HAP-1 (cell line): ENCODE measurements at places on chromosomes 13 and 19.

GRCh38 chr19:54916822-54917221 is 10.9 kb downstream of the NCR1 start:
- DNase-seq = no peak

DNA sequence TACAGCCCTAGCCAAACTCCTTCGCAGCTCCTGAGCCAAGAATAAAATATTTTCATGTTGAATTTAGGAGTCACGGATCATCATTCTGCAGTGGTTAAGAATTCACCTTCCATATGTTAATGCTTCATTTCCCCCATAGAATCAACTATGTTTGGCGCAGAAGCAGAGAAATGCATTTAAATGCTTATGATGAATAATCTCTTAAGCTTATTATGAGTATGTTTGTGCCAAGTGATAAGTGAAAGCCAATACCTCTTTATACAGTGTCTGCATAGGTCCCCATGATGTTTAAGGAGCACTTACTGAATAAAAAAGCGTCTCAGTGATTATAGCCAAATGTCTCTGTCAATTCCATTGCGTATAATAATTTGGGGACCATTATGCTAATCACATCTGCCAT is 32.7 kb upstream of the POMP start:
- DNase-seq = peak; percentile 86

DNA sequence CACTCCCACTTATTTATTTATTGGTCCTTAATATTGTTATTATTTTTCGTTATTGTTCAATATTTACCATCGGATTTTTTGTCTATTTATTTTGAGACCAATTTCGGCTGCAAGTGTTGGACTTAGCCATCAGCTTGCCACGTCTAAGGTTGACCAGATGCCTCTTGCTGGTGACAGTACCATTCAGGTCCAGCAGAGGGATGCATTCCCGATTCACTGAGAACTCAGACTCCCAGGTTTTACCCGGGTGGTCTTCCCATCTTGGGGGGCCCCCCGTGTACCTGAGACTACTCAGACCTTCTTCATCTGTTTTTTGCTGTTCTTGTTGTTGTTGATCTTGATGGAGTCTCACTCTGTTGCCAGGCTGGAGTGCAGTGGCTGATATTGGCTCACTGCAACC is 1435.2 kb downstream of the UQCRFS1 start:
- peak; percentile 18 for DNase-seq

DNA sequence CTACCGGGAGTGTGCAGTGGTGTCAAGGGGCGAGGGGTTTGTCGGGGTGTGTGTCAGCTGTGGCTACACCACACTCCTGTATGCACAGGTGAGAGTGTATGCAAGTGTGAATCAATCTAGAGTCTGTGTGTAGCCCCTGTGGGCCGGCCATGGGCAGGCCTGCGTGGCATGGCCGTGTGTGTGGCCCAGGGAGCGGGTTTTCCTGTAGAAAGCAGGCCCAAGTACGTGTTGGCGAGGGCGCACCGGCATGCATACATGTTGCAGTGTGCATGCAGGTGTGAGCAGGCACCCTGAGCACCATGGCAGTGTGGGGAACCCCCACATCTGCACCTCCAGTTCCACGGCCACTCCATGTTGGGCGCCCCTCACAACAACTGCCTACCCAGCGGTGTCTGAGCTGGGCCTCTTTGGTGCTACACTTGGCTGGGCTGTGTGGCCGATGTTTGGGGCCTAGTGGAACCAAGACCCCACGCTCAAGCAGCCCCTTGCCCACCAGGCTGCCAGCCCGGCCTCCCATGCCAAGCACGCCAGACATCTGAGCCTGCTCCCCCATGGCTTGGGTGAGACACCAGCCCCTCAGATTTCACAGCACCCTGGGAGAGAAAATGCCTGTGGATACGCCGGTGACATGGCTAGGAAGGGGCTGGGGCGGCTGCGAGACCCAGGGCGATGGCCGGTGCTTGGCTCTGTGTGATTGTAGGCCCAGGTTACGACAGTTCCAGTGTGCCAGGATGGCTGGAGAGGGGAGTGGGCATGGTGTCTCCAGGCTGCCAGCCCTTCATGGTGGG is 2.1 kb downstream of the NFIX start:
- no peak for DNase-seq

DNA sequence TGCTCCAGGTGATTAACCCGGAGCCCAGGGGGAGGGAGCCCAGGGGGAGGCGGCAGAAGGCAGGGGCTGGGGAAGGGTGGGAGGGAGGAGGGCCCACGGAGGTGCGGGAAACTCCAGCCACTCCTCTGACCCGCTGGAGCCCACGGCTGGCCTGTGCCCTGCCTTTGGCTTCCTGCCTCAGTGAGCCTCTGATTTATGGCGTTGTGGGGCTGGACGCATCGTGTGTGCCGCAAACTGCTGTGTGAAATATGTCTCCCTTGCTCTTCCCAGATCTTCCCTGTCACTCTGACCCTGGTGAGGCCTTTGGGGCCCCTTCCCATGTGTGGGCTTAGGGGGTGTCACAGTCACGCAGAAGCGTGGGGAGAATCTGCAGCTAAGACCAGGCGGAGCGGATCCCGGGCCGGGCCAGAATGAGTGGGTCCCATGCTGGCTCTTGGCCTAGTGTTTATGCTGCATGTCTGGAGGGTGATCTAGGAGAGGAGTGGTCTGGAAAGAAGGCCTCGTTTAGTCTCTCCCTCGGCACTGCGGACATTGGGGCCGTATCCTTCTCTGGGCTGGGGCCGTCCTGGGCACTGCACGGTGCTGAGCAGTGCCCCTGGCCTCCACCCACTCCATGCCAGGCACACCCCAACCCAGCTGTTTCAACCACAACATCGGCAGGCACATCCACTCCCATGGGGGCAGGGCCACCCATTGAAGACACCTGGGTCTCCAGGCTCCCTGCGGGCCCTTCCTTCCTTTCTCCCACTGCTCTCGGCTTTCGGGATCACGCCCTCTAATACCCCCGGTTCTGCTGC is 123.0 kb downstream of the KDM4B start:
- DNase-seq = no peak

DNA sequence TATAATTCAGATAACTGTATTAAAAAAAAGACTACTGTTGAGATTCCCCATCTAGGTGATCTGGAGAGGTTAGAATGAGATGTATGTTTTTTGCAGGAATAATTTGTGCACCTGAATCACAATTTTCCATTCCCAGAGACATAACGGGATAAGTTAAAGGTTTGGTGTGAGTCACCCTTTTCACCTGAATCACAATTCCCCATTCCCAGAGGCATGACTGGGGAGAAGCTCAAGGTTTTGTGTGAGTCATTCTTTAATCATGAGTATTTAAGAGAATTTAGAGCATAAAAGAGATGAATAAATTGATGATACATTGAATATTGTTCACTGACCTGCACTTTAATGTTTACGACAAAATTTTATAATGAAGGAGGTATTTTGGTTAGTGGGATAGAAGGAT is 9.0 kb downstream of the OR7A5 start:
- DNase-seq = no peak

DNA sequence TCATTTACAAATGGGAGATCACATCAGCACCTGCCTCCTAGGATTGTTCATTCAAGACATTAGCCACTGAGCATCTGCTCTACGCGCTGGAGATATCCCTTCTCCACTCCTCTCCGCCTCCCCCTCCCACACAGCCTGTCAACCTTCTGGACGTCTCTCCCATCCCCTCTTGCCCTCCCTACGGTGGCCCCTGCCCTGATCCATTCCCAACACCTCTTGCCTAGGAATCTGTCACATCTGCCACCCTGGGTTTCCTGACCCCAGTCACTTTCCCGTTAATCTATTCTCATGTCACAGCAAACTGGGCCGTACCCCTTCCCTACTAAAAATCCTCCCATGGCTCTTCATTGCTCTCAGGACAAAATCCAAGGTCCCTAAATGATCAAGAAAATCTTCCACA is 10.3 kb downstream of the DYRK1B start:
- no peak for DNase-seq

DNA sequence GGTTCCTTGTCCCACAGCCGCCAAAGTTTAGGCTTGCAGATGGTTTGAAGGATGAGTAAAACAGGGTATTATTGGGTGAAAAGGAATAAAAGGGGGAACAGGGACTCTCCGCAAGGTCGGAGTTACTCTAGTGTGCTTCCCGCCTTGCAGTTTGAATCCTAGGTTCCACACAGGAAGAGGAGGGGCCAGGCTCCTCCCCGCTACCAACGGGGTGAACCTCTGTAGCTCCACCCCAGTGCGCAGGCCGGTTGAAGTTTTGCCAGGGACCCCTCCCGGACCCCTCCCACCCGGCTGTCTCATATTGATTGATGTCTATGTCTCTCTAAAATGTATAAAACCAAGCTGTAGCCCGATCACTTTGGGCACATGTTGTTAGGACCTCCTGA is 11.6 kb upstream of the GTF2F2 start:
- no peak for DNase-seq

- DNase-seq = no peak
Measured at GRCh38 chr19:19964416-19964815, 63.7 kb downstream of the ZNF93 start.

DNA sequence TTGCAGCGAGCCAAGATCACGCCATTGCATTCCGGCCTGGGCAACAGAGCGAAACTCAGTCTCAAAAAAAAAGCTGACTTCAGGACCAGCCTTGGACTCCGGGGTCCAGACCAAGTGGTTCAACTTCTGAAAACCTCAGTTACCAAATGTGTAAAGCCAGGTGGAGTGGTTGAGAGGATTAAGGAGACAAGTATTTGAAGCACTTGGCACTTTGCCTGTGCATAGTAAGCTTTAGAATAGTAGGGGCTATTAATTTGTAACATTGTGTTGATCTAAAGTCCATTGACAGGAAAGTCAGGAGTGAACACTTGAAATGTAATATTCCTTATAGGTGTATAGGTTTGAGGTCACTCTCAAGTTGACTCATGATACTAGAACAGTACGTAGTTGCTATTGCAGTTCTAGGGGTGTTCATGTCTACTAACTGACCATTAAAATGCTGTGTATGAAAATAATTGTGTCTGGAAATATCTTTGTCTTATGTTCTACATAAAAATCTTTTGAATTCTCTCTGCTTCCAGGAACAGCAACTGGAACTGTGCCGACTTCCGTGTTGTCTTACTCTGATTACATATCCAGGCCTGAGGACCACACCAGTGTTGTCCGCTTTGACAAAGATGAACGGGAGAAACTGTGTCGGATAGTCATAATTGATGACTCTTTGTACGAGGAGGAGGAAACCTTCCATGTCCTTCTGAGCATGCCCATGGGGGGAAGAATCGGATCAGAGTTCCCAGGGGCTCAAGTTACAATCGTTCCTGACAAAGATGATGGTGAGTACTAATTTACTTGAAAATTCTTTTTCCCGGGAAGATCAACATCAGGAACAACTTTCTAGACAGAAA is 97.4 kb downstream of the FREM2 start:
- no peak for DNase-seq

DNA sequence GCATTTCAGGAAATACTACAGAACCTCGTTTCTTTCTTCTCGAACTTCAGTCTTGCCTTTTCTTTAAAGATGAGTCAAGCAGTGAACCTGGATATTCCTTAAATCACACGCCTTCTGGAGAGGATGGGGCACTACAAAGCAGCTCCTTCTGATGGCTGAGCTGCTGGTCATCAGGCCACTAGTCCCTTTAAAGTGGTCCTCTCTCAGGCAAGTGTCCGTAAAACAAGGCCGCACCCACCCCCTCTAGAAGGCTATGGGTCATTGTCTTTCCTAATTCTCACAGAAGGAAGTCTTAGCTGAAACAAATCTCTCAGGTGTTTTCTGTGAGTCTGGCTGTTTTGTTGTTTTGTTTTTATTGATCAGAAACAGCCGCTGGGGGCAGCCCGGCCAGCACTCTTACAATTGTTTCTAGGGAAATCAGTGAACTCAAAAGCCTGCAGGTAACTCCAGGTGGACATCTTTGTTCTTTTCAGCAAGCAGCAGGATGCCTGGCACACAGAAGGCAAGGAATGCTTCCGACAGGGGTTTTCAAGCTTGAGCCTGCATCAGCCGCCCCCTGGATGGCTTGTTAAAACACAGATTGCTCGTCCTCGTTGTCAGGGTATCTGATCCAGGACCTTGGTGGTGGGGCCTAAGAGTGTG is 45.4 kb downstream of the MBNL2 start:
- no peak for DNase-seq

DNA sequence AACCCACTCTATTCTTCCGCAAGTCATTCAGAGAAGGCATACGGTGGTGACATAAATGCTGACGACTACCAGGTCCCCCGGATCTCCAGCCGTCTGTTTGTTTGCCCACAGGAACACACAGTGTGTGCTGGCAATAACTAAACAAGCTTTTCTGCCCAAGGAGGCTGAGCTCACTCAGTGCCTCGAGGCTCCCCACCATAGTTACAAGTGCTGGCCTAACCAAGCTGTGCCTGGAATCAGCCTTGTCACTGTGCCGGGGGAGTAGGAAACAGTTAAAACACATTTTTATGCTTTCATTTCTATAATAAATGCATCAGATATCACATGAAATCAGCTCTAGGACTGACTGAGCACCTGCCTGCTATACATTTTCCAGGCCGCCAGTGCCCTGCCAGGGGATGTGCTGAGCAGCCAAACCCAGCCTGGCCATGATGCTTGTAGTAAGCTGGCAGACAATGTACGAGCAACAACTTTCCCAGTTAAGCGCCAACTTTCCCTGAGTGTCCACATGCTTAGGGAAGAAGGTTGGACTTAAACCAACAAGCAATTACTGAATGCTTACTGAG is 28.1 kb downstream of the BRD4 start:
- DNase-seq = no peak

DNA sequence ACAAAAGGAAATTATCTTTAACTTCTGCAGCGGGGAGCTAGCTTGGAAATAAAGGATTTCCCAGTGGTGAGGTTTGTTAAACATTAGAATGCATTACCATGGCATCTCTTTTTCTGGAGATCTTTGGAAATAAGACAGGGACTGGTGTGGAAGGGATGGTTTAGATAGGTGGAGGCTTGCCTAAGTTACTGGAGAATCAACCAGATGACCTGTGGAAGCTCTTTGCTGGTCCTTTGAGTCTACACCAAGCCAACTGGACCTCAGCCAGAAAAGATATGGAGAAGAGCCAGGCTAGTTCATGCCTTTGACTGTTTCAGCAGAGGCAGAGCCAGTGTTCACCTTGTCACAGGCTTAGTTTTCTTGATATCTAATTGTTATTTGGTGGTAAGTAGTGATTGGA is 134.7 kb downstream of the KCNRG start:
- no peak for DNase-seq

- peak; percentile 72 for DNase-seq
Measured at GRCh38 chr13:25232937-25233515, 54.3 kb downstream of the MTMR6 start.

- no peak for DNase-seq
Measured at GRCh38 chr13:38914070-38914469, 76.6 kb downstream of the STOML3 start.

- DNase-seq = no peak
Measured at GRCh38 chr19:52535771-52536447, 8.4 kb downstream of the ZNF808 start.

GRCh38 chr13:110166598-110166997 is 140.4 kb downstream of the COL4A1 start:
- no peak for DNase-seq

- no peak for DNase-seq
Measured at GRCh38 chr19:8387688-8388611, 2.2 kb upstream of the RAB11B start.

DNA sequence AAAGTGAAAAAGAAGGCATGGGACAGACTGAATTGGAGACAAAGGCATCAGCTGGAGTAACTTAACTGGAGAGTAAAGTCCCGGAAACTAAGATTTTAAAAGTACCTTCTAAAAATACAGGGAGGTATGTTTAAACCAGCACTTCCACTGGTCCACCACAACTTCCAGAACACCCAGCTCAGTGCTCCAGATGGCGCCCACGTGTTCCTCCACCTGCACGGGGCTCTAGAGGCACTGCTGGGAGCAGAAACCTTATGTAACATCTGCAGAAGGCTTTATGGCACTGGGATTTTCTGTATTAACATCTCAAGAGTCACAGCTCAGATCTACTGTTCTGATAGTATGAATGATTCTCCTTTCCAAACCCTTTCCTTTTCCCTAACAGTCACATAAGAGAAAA is 252.1 kb downstream of the DCLK1 start:
- DNase-seq = no peak
